ENCODE measurements at places on chromosomes 12 and 14. TPM values are rescaled to one million over a fixed set of nuclear protein-coding genes. Genes with fewer than 3 reads are reported as not detected.

CCDC38 gene
- total RNA-seq: not detected

GZMB gene
- total RNA-seq: not detected

TUNAR gene
- not detected for total RNA-seq

AGAP2 gene
- 0.22 TPM for total RNA-seq

FAR2 gene
- 60.5 TPM for total RNA-seq

PLEKHD1 gene
- under 0.01 TPM for total RNA-seq

NDUFB1 gene
- total RNA-seq: 365 TPM

SERPINA4 gene
- not detected for total RNA-seq

OR10AD1 gene
- not detected for total RNA-seq

MYF6 gene
- total RNA-seq: not detected

SLC11A2 gene
- 44.6 TPM for total RNA-seq

NFKBIA gene
- total RNA-seq: 130 TPM

PTPN6 gene
- 3.3 TPM for total RNA-seq

CORO1C gene
- total RNA-seq: 221 TPM

ADAMTS20 gene
- total RNA-seq: not detected

COL2A1 gene
- not detected for total RNA-seq

SLC7A8 gene
- total RNA-seq: 3.1 TPM

SIX1 gene
- total RNA-seq: 0.11 TPM

TAS2R19 gene
- 2.9 TPM for total RNA-seq

TROAP gene
- 1.5 TPM for total RNA-seq

KRT80 gene
- under 0.01 TPM for total RNA-seq

LHX5 gene
- not detected for total RNA-seq

KRT82 gene
- not detected for total RNA-seq

Data from dermis lymphatic vessel endothelial cell (primary cell).